Caki2 (cell line): ENCODE measurements at places on chromosomes 4 and X.

DNA sequence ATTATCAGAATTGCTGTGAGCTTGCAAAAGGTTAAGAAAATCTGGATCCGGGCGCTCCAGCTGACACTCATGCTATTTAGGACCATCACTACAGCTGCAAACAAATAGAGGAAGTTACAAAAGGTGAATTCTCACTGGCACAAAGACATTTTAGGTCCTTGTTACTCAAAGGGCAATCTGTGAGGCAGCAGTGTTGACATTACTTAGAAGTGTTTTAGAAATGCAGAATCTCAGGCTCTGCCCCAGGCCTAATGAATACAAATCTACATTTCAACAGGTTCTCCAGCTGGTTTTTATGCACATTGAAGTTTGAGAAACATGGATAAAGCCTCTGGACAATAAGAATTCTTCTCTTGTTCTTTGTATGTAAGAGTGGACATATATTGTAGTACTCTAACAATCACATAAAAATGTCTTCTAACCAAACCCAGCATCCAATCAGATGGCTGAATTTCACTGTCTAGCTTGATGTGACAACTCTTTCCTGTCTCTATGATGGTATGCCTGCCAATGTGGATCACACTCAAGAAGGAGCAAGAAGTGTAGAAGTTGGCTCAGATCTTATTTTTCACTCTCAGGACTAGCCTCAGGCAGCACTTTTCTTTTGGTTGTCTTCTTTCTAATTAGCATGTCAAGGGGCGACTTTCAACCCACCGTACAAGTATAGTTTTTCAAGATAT lies 18.8 kb downstream of the SLC7A11 start:
- DNase-seq: no peak

DNA sequence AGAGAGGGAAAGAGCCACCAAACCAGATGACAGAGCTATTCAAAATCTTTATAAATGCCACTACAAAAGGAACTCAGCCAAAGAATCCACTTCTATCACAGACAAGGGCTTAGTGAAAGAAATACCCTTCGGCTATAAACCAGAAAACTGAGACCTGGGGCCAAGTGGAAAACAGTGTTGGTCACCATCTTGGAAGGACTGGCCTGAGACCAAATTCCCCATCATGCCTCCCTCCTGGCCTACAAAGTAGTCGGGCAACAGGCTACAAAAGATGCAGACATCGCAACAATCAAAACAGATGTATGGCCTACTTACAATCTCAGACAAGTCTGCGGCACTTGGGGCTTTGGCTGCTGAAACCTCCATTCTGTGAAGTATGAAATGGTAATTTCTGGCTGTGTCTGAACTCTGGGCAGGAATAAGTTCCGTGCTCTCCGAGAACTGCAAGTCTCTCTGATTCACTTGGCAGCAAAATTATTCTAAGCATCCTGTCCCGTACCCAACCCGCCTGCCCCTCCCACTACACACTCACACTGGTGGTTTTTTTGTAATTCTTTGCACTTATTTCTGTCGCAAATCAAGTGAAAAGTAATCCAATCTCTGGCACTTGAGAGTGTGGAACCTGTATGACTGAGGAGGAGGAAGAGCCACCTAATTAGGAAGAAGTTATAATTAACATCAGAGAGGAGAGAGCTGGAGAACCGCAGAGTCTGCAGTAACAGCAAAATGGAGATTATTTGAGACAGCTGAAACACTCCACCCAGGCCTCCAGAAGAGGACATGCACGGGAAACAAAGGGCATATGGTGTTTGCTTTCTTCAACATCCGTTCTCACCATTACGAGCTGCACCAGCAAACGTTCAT lies 87.8 kb downstream of the SH3KBP1 start:
- DNase-seq: no peak

DNA sequence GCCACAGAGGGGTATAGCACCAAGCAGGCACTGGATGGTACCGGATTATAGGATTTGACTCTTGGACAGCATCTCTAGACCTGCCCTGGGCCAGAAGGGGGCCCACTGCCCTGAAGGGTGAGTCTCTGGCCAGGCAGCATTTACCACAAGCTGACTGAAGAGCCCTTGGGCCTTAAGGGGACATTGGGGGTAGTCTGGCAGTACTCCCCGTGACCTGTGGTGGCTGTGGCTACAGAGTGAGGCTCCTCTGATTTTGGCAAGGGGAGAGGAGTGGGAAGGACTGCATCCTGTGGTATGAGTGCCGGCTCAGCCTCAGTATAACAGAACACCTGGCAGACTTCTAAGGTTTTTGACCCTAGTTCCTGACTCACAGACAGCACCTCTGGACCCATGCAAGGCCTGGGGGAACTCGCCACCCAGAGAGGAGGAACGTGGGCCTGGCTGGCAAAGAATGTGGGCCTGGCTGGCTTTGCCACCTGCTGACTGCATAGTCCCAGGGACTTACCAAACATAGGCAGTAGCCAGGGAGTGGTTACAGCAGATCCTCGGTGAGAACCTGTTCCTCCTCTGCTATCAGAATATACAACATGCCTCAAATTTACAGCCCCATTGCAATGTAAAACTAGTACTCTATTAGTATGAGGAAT lies 48.1 kb downstream of the ABCB7 start:
- DNase-seq: no peak

DNA sequence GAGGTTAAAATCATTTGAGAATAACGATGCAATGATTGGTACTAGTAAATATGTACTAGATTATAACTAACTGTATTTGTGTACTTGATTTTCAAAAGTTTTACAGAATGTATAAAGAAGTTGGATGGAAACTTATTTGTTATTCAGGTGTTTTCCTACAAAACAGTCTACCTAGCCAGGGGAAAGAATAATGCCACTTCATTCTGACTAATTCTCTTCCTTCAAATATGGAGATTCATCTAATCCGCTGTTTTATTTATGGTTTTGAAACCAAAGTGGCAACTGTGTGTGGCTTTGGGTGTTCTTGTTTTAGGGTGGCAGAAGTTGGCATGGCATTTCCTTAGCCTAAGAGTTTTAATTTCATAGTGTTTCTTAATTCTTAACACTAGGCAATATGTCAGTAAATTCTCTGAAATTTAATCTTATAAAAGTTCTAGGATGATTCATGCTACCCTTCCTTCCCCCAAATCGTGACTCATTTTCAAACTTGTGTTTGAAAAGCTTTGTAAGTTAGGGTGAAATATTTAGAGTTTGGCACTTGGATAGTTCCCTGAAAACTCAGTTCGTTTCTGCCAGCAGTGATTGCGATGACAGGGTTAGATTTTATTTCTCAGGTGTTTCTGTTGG lies 62.6 kb downstream of the DCLK2 start:
- no peak for DNase-seq

- no peak for DNase-seq
These were observed 26.3 kb downstream of the CXCL2 start for GRCh38 chr4:74072739-74073138.

- DNase-seq: no peak
These were observed 11.0 kb upstream of the SH3TC1 start for GRCh38 chr4:8188085-8188484.

- no peak for DNase-seq
These were observed 10.6 kb downstream of the HMX1 start for GRCh38 chr4:8860892-8861575.

DNA sequence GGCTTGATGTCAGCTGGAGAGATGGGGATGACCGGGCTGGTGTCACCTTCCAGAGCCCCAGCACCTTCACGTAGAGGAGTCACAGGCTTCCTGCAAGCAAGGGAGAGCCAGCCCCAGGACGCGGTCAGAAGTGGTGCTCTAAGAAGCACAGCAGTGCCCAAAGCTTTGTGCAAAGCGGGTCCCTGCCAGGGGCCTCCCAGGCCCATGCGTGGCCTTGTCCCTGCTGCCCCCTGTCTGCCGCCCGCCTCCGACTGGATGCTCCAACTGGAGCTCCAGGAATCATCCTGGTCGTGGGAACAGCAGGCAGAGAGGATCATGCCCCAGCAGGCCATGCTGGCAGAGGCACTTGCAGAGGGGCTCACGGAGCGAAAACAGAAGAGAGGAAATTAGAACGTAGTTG lies 40.1 kb upstream of the LRPAP1 start:
- DNase-seq: no peak

GRCh38 chrX:10242026-10242425 lies 85.3 kb downstream of the CLCN4 start:
- no peak for DNase-seq

DNA sequence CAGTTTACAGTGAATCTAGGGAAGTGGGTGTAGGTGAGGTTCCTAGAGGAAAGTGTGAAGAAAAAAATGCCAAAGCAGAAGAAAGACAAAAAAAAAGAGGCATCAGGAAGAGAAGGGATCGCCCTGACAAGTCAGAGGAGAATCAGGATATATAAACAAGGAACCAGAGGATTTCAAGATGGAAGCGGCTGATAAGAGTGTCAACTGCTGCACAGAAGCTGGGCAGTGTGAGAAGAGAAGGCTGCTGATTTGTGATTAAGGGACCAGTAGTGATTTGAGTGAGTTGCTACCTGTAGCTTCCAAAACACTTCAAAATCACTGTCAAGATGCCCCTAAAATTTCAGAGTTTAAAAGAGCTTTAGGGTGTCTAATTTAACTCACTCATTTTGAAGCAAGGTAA lies 258.2 kb downstream of the PPP3CA start:
- no peak for DNase-seq

GRCh38 chr4:53050361-53050774 lies 188.3 kb downstream of the RASL11B start:
- no peak for DNase-seq

GRCh38 chr4:92047209-92047875 lies 256.4 kb upstream of the GRID2 start:
- DNase-seq: no peak

DNA sequence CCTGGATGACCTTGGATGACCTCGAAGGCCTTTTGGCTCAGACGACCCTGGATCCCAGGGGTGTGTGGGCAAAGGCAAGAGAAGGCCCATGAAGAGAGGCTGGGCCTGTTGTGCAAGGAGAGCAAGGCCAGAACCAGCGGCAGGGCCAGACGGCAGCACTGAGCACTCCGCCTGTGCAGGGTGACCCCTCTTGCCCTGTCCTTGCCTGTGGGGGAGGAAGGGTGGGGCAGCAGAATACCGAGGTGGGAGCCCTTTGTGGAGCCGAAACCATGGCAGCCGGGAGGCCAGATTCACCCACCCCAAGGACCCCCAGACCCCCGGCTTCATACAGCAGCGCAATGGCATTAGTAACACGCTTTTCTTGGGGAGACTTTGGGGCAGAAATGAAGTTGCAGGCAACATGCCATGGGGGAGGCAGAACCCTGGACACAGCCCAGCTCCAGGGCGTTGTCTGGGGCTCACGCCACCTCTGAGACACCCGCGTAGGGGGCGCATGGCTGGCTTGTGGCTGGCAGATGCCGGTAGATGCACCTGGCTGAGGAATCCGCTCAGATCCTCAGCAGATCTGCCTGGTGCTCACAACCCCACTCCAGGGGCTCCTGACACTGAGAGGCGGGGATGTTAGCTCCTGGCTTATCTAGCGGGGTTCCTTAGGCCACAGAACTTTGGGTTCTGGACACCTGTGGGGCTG lies 114.5 kb downstream of the FAM53A start:
- no peak for DNase-seq

- no peak for DNase-seq
These were observed 1.5 kb upstream of the IL1RAPL1 start for GRCh38 chrX:28585767-28586166.

DNA sequence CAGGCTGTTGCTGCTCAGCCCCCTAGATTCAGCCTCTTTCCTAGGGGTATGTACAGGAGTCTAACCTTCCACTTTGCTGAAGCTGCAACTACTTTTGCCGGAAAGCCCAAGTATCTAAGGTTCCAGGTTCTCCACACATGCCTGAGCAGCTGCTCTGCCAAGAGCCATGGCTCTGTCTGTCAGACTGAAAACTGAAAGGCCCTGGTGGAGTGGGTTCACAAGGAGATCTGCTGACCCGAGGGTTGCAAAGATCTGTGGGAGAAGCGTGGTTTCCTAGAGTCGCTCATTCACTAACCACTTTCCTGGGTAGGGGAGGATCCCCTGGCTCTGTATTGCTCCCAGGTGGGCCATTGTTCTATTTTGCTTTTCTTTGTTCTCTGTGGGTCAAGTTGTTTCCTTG lies 6.0 kb upstream of the PNMA6F start:
- no peak for DNase-seq

- DNase-seq: no peak
These were observed 282.1 kb downstream of the GABRG1 start for GRCh38 chr4:45841791-45842190.

GRCh38 chr4:61853041-61853440 lies 652.9 kb downstream of the ADGRL3 start:
- DNase-seq: no peak

DNA sequence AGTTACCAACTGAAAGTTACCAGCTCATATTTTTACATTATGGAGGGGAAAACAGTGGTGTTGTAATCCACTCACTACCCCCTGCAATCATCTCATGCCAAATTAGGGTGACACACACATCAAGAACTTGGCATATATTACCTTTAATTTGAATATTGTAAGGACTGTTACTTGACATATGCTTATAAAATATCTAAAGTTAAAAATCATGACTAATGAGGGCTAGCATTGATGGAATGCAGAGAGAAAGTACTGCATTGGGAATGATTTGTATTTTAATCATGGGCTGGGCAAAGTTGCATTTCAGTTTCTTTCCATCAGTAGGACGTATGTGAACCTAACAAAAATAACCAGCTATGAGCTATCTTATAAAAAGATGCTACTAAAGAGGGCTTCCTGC lies 517.5 kb upstream of the GRIA3 start:
- DNase-seq: no peak

- no peak for DNase-seq
These were observed 36.8 kb upstream of the TADA2B start for GRCh38 chr4:7006411-7006810.

DNA sequence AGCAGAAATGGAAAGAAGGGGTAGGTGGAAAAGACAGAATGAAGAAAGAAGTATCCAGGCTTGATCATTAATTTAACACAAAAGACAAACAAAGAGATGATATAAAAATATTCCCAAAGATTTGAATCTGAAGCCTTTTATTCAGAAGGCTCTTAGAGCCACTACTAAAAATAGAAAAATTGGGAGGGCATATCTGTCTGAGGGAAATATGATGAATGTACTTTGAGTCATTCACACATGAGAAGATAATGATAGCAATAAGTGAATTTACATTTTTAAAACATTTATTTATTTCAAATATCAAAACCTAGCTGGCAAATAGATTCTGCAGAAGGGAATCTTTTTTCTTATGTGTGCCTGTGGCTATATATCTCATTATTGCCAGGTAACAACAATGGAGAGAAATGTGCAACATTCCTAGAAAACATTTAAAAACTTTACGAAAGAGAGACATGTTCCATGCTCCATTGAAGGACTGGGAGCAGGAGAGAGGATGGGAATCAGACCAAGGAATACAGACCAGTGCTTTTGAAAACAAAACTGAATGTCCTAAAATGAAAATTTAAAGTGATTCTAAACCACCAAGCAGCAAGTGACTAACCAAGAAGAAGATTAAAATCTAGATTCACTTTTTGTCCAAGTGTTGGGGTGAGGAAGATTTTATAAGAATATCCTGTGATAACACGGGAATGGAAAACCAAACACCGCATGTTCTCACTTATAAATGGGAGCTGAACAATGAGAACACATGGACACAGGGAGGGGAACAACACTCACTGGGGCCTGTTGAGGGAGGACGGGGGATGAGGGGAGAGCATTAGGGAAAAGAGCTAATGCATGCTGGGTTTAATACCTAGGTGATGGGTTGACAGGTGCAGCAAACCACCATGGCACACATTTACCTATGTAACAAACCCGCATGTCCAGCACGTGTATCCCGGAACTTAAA lies 41.2 kb downstream of the ANXA5 start:
- DNase-seq: no peak
